ENCODE measurements at places on chromosomes 1 and 21.

GRCh38 chr1:204065174-204065985, 7.5 kb upstream of the SOX13 start:
- DNase-seq: no peak

GRCh38 chr1:185956881-185957280, 222.7 kb downstream of the HMCN1 start:
- no peak for DNase-seq

GRCh38 chr1:212179394-212180076, 105.7 kb upstream of the PPP2R5A start:
- peak; percentile 47 for DNase-seq

- no peak for DNase-seq
These were observed 78.6 kb upstream of the PBX1 start for GRCh38 chr1:164480285-164480907.

GRCh38 chr1:228996281-228996680, 261.0 kb downstream of the RHOU start:
- DNase-seq: no peak

- DNase-seq: no peak
These were observed 44.6 kb downstream of the JAK1 start for GRCh38 chr1:64921771-64922170.

GRCh38 chr1:201718346-201719202, 110.4 kb upstream of the IPO9 start:
- DNase-seq: no peak

- DNase-seq: no peak
These were observed 33.8 kb downstream of the OR10J1 start for GRCh38 chr1:159473335-159473734.

GRCh38 chr1:118110580-118110979, 74.4 kb downstream of the SPAG17 start:
- no peak for DNase-seq

Data from brain pericyte (primary cell).